ENCODE measurements at places on chromosomes 2 and 18.

DNA sequence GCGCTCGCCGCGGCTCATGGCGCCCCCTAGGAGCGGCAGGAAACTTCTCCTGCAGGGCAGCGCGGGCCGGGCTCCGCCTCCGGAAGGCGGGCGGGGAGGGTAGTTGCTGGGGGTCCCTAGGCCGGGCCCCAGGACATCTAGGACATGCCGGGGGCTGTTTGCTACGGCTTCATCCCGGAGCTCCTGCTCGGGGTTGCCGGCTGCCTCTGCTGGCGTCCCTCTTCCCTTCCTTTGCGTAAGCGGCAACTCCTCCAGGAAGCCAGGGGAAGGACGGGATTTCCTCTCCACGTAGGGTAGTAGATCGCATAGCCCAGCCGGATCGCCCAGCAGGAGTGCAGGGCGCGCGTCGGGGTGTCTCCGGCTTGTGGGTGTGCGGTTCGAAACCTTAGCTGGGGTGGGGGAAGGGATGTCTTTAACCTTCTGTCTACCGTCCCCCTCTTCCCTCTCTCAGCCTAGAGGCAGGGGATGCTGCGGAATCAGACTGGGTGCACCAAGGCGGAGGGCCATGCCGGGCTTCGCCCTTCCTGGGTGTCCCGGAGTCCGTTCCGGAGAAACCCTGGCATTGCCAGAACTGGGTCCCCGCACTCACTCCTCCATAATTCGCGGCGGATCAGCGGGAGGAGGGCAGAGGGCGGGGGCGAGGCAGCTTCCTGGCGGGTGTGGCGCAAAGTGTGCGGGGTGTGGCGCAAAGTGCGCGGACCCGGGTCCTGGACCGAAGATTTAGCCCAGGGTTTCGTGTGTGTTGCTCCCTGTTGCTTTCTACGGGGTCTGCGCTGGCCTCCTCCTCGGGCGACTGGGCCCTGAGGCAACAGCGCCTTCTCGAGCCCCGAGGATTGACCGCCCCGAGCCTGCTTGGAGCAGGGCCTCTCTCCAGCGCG is 12.2 kb upstream of the SKOR2 start:
- DNase-seq: no peak

- DNase-seq: peak; percentile 83
Observed at GRCh38 chr18:59921384-59921891, 21.6 kb downstream of the PMAIP1 start.

GRCh38 chr2:105757433-105757832 is 12.7 kb downstream of the NCK2 start:
- peak; percentile 61 for DNase-seq

- DNase-seq: no peak
Observed at GRCh38 chr2:128086244-128086643, 4.8 kb upstream of the UGGT1 start.

- DNase-seq: no peak
Observed at GRCh38 chr2:155062250-155062921, 363.9 kb downstream of the KCNJ3 start.

DNA sequence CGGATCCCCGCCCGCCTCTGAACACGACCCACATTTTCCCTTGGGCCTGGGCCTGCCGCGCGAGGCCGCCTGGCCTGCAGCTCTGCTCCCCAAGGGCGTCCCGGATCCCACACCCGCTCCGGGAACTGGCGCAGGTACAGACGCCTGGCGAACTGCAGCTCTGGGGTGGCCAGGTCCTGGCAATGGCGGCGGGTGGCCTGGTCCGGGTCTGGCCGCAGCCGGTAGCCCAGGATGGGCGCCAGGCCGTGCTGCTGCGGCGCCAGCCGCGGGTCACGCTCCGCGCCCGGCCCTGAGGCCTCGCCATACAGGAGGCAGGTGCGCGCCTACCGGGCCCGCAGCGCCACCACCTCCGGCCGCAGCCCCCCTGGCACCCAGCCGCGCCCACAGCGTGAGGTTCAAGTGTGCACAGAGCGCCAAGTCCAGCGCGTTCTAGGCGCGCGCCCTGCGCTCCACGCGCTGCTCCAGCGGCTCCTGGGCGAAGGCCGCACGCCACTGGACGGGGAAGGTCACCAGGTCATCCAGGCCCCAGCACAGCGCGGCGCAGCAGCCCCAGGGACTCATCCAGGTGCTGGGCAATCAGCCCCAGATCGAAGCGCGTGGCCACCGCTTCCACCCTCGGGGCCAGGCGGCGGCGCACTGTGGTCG is 9.5 kb downstream of the AQP12A start:
- DNase-seq: no peak

All from GM12865 (cell line).